Renal pelvis (tissue), 12 donors: ENCODE measurements at places on chromosomes 3 and 15. TPM values are rescaled to one million over a fixed set of nuclear protein-coding genes. Genes with fewer than 3 reads are reported as not detected.

Gene KNG1
- polyA plus RNA-seq, result 119 TPM

Gene CLDN11
- polyA plus RNA-seq, result 205 TPM

Gene CPNE9
- polyA plus RNA-seq, result 0.10 TPM

Gene LYZL4
- not detected for polyA plus RNA-seq
